BJ (cell line): ENCODE measurements at places on chromosomes 6 and 20. TPM values are rescaled to one million over a fixed set of nuclear protein-coding genes. Genes with fewer than 3 reads are reported as not detected.

Gene SNX21
- polyA plus RNA-seq, result 13.6 and 17.8 TPM in 2 replicates

Gene MACROD2
- polyA plus RNA-seq, result 0.47 and 1.3 TPM in 2 replicates

- DNase-seq, result no peak
These were observed 1.9 kb downstream of the BCL2L1 start for GRCh38 chr20:31720486-31721407.

GRCh38 chr6:142544199-142544838, 242.5 kb downstream of the ADGRG6 start:
- no peak for DNase-seq

DNA sequence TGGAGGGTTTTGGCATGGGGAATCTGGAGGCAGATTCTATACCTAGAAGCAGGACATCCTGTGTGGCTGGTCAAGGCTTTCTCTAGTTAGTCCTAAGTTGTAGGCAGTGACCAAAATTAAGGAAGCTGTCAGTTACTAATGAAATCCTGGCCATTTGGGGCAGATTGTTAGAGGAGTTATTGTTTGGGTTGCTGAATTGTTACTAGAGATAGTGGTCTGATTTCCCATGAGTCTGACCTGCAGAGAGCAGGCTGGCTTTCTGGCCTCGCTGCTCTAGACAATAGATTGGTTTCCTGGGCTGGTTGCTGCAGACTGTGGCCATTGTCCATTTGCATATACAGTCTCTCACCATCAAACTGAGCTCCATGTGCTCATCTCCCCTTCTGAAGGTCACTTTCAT, 205.0 kb upstream of the SASH1 start:
- no peak for DNase-seq

DNA sequence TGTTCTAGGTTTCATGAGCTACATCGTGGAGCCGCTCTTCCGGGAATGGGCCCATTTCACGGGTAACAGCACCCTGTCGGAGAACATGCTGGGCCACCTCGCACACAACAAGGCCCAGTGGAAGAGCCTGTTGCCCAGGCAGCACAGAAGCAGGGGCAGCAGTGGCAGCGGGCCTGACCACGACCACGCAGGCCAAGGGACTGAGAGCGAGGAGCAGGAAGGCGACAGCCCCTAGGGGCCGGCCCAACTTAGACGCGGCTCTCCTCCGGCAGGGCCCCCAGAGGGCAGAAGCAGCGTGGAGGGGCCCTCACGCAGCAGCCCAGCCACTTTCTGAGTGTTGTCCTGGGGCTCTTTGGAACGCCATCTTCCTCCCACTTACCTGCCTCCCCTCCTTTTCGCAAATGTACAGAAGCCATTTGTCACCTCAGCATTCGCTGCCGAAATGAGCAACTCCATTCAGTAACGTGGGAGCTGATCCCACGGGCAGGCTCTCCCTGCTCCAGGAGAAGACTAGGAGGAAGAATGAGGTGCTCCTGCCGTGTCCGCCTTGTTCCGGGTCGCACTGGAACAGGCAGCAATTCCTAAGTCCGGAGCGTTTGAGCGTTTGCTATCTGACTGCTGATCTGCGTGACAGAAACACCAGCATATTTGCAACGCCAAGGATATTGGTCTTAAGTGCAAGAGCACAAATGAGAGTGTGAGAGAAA, 58.4 kb downstream of the MTFR2 start:
- DNase-seq, result no peak

- no peak for DNase-seq
These were observed 40.6 kb downstream of the TXLNB start for GRCh38 chr6:139251045-139251690.

- no peak for DNase-seq
These were observed 1.3 kb downstream of the HIVEP2 start for GRCh38 chr6:142943711-142944123.

- DNase-seq, result no peak
These were observed 30.3 kb downstream of the PACSIN1 start for GRCh38 chr6:34496103-34496685.

DNA sequence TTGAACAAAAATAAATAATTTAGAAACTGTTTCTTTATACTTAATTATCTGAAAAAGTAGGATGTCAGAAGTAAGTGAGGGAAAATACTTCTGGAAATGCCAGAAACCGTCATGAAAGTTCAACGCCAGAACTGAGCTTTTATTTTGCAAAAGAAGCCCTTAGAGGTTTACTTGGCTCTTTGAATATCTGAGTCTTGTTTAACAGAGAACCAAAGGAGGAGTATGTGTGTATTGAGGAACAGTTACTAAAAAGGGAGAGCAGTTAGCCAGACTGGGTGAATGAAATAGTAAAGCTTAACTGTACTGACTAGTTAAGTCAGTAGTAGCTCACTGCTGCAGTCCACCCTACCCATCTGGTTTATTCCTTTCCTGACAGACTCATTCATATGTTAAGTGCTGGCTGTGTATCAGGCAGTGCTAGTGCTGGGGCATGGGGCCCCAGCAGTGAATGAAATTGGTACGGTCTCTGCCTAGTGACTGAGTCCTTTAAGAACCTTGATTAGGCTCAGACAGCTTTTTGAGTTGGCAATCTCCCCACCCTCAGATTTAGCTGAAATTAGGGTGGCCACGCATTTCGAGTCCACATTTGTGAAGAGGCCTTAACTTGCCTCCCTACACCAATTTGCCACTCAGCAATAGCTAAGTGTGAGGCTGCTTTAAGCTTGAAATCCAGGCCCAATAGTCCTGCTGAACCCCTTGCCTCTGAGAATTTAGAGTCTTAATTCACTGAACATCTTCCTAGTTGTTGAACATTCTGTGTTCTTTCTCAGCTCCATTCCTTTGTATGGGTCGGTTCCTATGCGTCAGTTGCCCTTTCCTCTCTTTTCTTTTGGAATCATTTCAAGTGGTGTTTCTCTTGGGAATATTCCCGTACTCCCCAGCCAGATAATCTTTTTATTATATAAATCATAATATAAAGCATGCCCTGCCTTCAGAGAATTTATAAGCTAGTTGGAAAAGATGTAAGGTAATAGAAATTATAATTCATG, 20.2 kb downstream of the MAP3K4 start:
- DNase-seq, result no peak
